ENCODE measurements at places on chromosomes 12 and 14.

- H3K36me3 ChIP-seq: no peaks in the 10 kb centered on the region
- no peak overlapping the region for H3K4me3 ChIP-seq
- no peaks in the 10 kb centered on the region for H3K27me3 ChIP-seq
- DNase-seq: no peak
- H3K27ac ChIP-seq: no peak overlapping the region
- H3K4me1 ChIP-seq: no peaks in the 10 kb centered on the region
Observed at GRCh38 chr12:46998811-46999368, 80.5 kb upstream of the PCED1B start.

DNA sequence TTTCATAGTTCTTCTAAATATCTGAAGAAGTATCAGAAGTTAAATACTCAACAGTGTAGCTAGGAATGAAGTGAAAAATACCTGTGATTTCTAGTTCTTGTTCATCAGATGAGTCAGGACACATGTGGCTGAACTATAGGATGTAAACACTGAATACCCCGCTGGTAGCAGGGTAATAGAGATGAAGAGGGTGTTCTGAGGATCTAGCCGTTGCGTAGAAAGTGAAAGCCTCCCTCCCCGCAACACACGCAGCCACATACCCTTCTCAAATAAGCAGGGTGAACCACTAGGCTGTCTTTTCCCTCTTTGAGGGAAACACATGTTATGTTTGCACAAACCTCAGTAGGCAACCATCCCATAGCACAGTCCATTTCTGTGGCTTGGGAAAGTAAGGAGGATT lies 16.4 kb upstream of the RNASE12 start:
- H3K27ac ChIP-seq: no peak overlapping the region
- no peaks in the 10 kb centered on the region for H3K4me1 ChIP-seq
- no peak for DNase-seq

GRCh38 chr12:91662021-91662420 lies 479.4 kb upstream of the DCN start:
- no peaks in the 10 kb centered on the region for H3K27me3 ChIP-seq
- H3K4me3 ChIP-seq: no peak overlapping the region
- no peak for DNase-seq
- no peak overlapping the region for H3K27ac ChIP-seq
- H3K4me1 ChIP-seq: no peaks in the 10 kb centered on the region

- H3K4me1 ChIP-seq: no peaks in the 10 kb centered on the region
- H3K27ac ChIP-seq: no peak overlapping the region
- no peaks in the 10 kb centered on the region for H3K27me3 ChIP-seq
- no peak overlapping the region for H3K4me3 ChIP-seq
Observed at GRCh38 chr12:70317781-70318180, 48.3 kb upstream of the KCNMB4 start.

- no peak overlapping the region for H3K4me3 ChIP-seq
- no peak for DNase-seq
- no peaks in the 10 kb centered on the region for H3K36me3 ChIP-seq
- H3K27me3 ChIP-seq: no peaks in the 10 kb centered on the region
Observed at GRCh38 chr12:125340791-125341190, 275.6 kb downstream of the AACS start.

DNA sequence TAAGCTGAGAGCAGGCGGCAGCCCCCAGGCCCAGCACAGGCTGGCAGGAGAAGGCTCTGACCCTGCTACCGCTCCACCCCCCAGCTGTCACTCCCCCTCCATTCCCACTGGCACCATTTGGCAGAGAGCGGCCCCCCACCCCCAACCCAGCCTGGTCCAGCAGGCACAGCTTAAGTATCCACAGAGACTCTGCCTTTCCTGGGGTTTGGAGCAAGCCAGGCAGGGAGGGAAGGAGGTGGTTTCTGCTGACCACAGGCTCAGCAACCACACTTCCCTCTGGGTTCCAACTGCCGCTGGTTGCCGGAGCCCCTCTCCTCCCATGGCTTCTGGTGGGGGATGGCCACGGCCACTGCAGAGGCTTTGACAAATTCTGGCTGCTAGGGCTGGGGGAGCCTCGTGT lies 30.5 kb upstream of the CCND2 start:
- H3K27me3 ChIP-seq: peaks cover 10% of the 10 kb centered on the region
- no peak for DNase-seq
- no peak overlapping the region for H3K27ac ChIP-seq
- H3K4me3 ChIP-seq: no peak overlapping the region
- H3K36me3 ChIP-seq: no peaks in the 10 kb centered on the region

DNA sequence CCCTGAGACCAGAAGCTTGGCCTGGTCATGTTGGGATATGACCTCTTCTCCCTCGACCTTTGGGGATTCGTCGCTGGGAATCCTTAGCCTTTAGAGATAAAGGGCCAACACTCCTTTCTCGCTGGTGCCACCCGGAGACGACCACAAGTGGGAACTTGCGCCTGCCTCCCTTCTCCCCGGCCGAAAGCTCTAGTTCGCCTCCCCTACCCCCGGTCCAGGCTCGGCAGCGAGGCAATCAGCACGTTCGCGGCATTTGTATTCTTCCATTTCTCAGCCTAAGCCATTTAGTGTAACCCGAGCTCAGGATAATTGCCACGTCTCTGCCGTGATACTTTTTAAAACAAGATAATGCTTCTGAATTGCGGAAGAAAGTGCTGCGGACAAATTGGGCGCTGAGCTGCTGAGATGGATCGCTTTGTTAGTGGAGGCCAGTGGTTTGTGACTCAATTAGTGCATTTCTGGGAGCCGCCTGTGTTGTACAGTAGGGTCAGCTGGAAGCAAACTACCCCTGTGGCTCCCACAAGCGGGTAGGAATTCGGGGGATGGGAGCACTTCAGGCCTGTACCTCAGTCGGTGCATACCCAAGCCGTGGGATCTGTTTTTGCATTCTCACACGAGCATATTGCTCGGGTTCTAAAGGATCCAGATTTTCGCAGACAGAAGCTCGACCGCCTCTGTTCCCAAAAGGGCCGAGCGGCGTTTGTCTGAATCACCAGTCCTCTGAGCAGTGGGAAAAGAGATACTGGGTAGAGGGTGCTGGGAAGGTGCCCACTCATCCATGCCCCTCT lies 6.8 kb upstream of the SIX1 start:
- DNase-seq: no peak
- H3K27ac ChIP-seq: no peak overlapping the region
- peak overlapping the region; percentile 63 for H3K4me3 ChIP-seq
- peaks cover 78% of the 10 kb centered on the region for H3K27me3 ChIP-seq
- no peaks in the 10 kb centered on the region for H3K36me3 ChIP-seq

- no peak for DNase-seq
- H3K4me1 ChIP-seq: peaks cover 5% of the 10 kb centered on the region
- peak overlapping the region; percentile 73 for H3K27ac ChIP-seq
Observed at GRCh38 chr12:124437617-124438436, 129.6 kb downstream of the NCOR2 start.

DNA sequence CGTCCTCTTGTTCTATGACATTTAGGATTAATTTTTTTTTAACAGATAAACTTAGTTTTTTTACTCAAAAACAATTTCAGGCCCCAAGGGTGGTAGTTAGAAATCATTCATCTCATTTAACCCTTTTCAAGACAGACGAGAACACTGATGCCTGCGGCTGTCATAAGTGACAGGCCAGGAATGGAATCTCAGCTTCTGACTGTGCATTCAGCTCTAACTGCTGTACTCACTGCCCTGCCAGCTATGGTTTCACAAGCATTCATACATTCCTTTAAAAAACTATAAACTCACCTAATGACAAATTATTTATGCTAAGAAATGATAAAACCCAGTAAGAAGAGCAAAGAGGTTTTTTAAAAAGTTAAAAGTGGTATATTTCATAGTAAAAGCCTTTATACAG lies 8.8 kb downstream of the DENND5B start:
- DNase-seq: no peak
- no peaks in the 10 kb centered on the region for H3K27me3 ChIP-seq
- H3K4me1 ChIP-seq: no peaks in the 10 kb centered on the region
- H3K4me3 ChIP-seq: no peak overlapping the region

GRCh38 chr14:76261371-76261811 lies 109.7 kb downstream of the GPATCH2L start:
- no peaks in the 10 kb centered on the region for H3K27me3 ChIP-seq
- no peak overlapping the region for H3K4me3 ChIP-seq
- no peaks in the 10 kb centered on the region for H3K4me1 ChIP-seq
- H3K27ac ChIP-seq: no peak overlapping the region
- no peak for DNase-seq

DNA sequence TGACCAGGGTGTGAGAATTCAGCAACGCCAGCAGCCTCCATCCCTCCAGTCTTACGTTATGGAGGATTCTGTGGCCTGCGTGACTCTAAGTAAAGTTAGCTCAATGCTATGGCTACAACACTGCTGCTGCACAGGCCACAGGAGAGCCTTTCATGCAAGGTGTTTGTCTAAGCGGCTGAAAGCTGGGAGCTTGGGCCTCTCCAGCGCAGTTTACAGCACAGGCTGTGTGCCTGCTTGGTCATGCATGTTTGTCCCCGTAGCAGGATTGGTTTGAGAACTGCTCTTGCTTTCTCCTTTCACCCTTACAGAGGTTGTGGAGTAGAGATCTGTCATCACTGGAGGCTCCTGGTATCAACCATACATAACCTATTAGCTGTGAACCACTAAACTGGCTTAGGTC lies 113.1 kb upstream of the TMCC3 start:
- no peak overlapping the region for H3K27ac ChIP-seq
- H3K4me3 ChIP-seq: no peak overlapping the region
- H3K27me3 ChIP-seq: no peaks in the 10 kb centered on the region
- no peaks in the 10 kb centered on the region for H3K4me1 ChIP-seq
- H3K36me3 ChIP-seq: no peaks in the 10 kb centered on the region
